Inflammatory macrophage treated with lipopolysaccharide for 1 hour (primary cell): ENCODE measurements at places on chromosomes 2 and 18.

GRCh38 chr2:24617424-24617823 lies 126.4 kb downstream of the NCOA1 start:
- DNase-seq, result no peak

DNA sequence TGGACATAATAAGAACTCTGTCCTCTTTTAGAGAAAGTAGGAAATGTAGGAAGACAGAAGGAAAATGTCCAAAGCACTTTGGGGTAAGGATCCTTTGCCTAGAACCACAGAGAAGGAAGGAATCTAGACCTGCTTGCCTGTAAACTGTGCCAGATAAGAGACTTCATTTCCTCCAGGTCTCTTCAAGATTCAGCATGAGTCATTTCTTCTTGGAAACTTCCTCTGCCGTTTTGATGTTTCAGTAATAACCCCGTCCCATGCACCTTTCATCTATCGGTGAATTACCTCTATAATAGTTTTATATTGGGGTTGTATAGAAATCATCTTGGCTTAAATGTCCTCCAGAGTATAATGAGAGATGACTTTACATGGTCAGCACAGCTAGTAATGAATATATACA lies 63.2 kb upstream of the LRATD1 start:
- DNase-seq, result no peak

DNA sequence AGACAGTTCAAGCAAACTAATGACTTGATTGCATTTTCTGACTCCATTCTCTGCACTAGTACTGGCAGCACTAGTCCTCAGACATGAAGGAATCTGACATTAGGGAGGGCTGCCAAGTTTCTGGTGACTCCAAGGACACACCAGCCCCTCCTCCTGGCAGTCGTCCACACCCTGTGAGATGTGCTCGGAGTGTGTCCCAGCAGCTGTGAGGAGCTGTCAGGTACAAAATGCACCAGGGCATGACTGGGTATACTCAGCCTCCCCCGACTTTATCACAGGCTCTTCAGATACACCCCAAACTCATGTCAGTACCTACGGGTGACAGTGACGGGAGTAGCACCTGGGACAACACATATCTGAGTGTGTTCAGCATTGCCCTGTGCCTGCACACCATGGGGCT lies 43.1 kb downstream of the EDAR start:
- no peak for DNase-seq

GRCh38 chr2:236178890-236179235 lies 10.7 kb upstream of the GBX2 start:
- DNase-seq, result no peak

DNA sequence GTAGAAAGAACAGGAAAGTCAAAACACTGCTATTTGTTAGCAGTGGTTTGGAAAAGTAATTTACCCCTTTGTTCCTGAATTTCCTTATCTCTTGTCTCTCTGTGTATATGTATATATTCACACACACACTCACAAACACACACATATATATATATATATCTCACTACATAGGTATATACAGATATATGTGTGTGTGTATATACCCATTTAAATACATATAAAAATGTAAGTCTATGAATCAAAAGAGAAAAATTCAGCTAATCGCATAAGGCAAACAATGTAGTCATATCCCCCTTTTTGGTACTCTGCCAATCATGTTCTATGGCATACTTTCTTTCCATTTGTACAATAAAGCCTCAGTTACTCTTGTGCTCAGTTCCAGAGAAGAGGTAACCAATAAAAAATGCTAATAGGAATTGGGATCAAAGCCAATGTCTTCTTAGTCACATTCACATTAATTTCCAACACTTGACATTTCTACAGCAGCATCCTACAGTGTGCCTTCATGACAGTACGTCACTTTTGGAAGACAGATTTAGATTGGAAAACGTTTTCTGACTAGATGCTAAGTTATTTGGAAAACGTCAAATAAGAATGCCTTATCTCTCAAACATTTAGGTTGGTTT lies 94.6 kb downstream of the MC4R start:
- DNase-seq, result no peak

GRCh38 chr2:10086950-10087349 lies 6.7 kb upstream of the CYS1 start:
- DNase-seq, result no peak
